ENCODE measurements at places on chromosomes 3 and 15.
A peak's percentile ranks its signal among the peaks of the same experiment; 100 is the strongest.

GRCh38 chr3:120302361-120302760 is 17.3 kb upstream of the GPR156 start:
- no peak for DNase-seq

DNA sequence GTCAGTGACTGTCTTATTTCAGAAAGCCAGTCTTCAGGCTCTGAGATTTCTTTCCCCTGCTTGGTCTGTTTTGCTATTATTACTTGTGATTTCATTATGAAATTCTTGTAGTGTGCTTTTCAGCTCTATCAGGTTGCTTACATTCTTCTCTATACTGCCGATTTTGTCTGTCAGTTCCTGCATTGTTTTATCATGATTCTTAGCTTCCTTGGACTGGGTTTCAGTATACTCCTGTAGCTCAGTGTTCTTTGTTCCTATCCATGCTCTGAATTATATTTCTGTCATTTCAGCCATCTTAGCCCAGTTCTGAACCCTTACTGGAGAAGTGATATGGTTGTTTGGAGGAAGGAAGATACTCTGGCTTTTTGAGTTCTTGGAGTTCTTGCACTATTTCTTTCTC is 40.5 kb downstream of the CEP63 start:
- no peak for DNase-seq

DNA sequence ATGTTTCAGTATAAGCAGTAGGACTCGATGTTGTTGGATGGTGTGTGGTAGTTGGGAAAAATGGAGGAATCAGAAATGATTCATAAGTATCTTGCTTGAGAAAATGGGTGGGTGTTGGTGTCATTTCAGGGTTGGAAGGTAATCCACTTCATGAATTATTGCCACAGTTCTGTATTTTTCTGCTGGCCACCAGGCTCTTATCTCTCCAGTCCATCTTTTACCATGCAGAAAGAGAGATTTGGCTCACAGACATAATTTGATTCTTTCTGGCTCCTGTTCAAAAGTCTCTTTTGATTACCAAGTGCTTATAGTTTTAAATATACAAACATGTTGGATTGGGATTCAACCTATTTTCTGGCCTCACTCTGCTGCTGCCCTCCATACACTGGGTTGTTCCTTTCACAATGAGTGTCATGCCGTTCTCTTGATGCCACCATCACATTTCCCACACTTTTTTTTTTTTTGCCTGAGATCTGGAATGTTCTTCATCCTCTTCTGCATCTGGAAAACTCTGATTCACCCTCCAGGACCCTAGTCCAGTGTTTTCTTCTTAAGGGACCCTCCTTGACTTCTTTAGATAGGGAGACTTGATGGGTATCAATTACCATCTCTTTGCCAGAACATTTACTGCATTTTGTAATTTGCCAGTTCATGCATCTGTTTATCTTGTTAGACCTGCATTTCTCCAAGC is 69.4 kb upstream of the GAP43 start:
- no peak for DNase-seq

DNA sequence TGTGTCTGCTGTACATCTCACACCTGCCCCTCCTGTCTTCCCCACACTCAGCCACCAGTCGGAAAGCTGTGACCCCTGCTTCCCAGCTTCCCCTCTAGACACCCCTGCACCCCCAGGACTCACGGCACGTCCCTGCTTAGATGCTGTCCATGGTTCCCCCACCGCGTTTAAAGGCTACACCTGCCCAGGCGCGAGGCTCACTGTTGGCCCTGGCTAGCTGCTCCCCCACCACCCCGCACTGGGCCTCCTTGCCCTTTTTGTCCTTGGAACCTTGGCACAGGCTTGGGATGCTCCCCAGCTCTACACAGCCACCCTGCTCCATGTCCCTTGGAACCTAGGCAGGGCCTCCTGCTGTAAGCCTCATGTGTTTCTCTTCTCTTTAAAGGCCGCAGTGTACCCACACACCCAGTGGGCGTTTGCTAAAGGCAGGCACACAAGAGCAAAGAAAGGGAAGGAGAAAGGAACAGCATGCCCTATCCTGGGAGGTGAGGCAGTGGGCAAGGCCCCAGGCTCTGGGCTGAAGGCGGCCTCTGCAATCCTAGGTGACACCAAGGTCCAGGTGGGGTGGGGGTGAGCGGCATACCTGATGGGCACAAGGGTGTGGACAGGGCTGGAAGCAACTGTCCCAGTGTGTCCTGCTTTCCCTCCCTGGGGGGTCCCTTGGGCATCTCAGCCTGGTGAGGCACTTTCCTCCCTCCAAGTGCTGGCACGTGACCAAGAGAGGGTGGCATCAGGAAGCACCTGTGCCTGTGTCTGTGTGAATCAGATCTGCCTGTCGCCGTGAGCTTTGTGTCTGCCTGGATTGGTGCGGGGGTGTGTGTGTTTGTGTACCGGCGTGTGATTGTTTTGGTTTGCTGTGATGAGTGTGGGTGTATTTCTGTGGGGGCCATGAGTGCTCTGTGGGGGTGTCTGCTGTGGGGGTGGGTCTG is 54.4 kb downstream of the TPRA1 start:
- DNase-seq = peak; percentile 36
